GM10248 (cell line): ENCODE measurements at places on chromosomes 1 and 21.

GRCh38 chr1:40143891-40144575, 17.2 kb upstream of the RLF start:
- DNase-seq: peak; percentile 54

DNA sequence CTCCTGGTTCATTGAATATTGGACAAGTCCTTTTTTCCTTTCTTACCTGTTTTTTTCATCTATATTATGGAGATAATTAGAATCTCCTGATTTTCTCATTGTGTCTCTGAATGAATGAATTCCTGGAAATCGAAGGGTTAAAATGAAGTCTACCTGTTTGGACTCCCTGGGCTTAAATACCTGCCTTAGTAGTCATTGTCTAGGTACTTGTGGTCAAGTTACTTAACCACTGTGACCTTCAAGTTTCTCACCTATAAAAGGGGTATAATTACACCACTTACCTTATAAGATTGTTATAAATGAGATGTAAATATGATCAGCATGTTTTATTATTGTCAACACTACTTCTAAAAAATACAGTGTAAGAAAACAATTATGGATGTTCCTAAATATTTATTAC, 9.0 kb upstream of the TBX19 start:
- DNase-seq: no peak

DNA sequence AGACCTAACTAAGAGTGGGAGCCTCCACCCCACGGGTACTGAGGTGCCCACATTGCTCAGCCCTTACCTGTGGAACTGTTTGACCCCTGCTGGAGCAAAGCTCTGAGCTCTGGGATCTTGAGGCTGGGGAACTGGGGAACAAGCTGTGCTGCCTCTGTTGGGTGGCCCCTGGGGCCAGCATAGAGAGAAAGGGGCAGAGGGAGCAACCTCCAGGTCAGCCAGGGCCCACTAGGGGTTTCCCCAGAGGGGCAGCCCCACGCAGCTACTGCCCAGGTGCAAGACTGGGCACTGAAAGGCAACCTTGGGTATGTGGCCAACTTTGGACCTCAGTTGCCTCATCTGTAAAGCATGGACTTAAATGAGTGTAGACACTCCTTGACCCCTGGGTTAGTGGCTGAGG, 23.5 kb upstream of the EPB41 start:
- no peak for DNase-seq

- no peak for DNase-seq
Observed at GRCh38 chr1:81509594-81509993, 291.1 kb upstream of the ADGRL2 start.

DNA sequence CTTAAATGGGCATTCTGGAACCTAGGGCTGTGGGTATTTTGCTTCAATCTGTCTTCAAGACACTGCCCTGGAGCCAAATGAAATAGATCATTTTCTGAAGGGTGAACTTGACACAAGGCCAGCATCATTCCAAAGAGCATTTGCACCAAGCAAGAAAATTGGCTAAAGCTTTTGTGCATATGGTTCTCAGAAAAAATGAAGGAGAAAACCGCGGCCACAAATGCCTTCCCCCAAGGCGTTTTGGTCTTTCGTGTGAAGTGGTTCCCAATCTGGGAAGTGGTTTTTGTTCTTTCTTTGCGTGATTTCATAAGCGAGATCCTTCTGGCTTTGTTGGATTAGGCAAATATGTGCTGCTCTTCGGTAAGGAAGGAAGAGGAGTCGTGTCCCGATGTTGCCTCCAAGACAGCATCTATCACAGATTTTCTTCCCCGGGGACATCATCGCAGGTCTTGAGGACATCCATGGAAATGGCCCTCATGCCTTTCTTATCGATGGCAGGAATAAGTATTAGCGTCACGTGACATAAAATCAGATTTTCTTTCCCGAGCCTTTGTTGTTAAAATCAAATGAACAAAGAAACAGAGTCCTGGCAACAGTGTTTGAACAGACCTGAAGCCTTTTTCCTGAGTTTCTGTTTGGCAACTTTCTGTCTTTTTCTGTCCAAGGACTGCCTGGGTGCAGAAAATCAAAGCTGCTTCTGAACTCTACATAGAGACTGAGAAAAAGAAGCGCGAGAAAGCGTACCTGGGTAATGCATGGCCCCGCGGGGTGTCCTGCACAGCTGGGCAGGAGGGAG, 31.0 kb downstream of the ATP5PO start:
- DNase-seq: no peak

DNA sequence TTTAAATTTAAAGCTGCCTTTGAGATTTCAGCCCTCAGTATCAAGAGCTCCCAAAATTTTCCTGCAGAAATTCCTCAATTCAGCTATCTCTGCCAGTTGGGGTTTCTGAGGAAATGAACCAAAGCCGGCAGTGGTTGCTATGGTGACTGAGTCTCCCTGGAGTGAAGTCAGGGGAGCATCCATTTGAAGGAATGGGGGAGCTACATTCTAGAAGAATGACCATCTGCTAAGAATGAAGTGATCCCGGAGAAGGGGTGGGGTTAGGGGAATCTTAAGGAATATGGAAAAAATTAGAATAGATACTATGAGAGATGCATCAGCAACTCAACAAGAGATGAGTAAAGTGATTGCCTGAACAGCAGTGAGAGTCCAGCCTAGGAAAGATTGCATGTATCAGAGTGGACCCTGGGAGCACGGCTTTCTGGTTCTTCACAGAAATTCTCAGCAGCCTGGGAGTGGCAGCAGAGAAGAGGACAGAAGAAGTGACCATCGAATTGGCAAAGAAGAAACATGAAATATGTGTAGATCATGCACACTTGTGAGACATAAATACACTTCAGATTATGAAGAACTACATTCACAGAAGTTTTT, 94.7 kb downstream of the CHD1L start:
- DNase-seq: no peak

- DNase-seq: no peak
Observed at GRCh38 chr1:236301958-236302335, 20.2 kb upstream of the ERO1B start.

DNA sequence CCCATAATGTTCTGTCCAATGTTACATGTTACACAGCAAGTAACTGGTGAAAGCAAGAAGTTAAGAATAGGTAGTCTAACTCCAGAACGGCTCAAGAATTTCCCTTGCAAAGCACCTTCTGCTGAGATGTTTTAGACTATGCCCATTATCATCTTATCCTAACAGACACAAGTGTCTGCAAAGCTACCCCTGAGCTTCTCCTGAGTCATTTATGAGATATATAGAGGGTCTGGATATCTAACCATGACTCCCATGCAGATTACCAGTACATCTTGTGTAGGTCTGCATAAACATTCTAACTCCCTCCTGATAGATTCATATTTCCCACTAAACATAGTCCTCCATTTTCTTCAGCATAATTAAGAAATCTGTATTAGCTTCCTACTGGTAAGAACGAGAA, 171.7 kb downstream of the COQ8A start:
- DNase-seq: no peak

DNA sequence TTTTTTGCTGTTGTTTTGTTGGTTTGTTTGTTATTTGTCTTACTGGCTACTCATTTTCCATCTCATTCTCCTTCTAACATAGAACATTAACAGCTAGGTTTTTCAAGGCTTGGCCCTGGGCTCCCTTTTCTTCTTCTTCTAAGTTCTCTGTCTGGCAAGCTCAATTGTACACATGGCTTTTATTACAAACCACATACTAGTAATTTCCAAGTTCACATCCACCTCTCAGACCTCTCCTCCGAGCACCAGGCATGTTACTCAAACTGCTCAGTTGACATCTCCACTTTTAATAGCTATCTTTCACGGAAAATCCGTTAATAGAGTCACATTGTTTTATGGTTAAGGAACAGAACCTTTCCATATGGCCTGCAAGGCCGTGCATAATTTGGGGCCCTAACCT, 736.9 kb upstream of the ADAMTS5 start:
- DNase-seq: no peak

- peak; percentile 83 for DNase-seq
Observed at GRCh38 chr1:111203681-111204200, 3.3 kb upstream of the DENND2D start.

DNA sequence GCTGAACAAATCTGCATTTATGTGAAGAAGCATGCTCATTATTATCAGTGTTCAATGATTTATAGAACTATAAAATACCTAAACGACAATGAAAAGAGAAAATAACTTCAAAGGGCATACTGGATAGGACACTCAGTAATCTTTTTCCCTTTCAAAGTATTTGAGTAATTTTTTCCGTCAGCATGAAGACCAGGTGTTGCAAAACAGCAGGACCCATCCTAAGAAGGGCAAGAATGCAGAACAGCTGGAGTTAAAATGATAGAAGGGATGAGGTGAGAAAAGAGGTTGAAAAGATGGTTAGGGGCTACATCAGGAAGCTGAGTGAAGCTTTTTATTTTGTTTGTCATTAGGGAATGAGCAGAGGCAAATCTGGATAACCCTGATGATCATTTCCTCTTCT, 7.1 kb upstream of the RGS18 start:
- no peak for DNase-seq

DNA sequence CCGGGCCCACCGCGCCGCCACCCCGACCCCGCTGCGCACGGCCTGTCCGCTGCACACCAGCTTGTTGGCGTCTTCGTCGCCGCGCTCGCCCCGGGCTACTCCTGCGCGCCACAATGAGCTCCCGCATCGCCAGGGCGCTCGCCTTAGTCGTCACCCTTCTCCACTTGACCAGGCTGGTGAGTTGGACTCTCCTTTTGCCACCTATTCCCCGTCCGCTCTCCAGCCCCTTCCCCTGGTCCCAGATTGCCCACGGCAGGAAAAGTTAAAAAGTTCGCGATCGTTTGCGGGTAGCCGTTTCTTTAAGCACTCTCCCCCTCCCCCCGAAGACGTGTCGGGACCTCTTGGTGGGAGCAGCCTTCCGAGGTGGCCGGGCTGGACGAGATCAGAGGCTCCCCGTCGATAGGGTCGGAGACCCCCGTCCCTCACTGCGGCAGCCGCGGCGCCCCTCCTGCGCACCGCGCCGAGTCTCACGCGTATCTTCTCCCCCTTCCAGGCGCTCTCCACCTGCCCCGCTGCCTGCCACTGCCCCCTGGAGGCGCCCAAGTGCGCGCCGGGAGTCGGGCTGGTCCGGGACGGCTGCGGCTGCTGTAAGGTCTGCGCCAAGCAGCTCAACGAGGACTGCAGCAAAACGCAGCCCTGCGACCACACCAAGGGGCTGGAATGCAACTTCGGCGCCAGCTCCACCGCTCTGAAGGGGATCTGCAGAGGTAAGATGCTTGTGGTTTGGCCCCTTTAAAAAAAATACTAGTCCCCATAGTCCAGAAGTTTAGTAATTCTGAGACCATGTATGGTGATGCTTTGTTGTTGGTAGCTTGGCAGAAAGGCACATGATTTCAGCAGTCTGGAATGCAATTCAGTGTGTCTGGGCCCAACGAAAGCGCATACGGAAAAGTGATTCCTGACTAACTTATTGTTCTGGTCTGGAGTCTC, 576 bp downstream of the CCN1 start:
- peak; percentile 65 for DNase-seq

GRCh38 chr1:61254634-61255357, 172.4 kb downstream of the NFIA start:
- DNase-seq: no peak

GRCh38 chr1:10727751-10728232, 68.7 kb downstream of the CASZ1 start:
- no peak for DNase-seq

- DNase-seq: peak; percentile 50
Observed at GRCh38 chr1:98870959-98871903, 133.4 kb downstream of the PLPPR5 start.

DNA sequence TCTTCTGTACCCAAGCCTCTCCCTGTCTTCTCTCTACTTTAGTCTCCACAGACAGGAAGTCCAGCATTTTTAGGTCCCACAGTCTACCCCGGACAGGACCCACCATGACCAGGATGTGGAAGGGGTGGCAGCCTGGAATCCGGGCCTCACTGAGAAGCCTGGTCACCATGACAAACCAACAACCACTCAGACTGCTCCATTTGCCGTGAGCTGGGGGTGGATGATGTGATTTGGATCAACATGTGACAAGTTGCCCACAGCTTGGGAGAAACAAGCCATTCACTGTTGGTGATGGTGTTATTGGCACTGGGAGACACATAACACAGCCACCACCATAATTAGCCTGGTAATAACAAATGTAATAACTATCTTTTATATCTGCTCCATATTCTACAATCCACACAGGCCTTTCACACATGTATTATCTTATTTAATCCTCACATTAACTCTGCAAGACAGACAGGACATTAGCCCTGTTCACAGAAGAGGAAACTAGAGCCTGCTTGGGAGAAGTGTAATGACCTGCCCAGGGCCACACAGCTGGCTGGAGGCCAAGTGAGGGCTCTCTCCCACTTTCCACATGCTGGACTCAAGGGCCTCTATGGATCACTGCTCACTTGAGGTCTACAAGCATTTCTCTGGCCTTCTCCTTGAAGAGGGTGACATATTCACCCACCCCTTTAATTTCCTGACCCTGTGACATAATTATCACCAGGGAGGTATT, 22.9 kb downstream of the MEF2D start:
- DNase-seq: no peak

GRCh38 chr1:41711581-41711980, 207.1 kb downstream of the HIVEP3 start:
- no peak for DNase-seq

GRCh38 chr1:67535474-67535873, 105.3 kb upstream of the SERBP1 start:
- DNase-seq: peak; percentile 43

DNA sequence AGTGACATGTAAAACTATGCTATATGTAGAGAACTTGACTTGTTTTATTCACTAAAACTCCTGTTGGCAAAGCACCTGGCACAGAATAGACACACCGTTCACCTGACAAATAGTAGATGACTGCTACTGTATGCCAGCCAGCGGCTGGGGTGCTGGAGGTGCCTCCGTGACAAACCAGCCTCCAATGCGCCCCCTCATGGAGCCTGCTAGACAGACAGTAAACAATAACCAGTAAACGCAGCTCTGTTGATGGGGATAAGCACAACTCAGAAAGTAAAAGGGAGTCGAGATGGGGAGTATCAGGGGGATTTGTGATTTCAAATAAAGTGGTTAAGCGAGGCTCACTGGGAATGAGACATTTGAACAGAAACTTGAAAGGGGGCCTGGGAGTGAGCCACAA, 107.2 kb downstream of the PRDM2 start:
- peak; percentile 58 for DNase-seq

DNA sequence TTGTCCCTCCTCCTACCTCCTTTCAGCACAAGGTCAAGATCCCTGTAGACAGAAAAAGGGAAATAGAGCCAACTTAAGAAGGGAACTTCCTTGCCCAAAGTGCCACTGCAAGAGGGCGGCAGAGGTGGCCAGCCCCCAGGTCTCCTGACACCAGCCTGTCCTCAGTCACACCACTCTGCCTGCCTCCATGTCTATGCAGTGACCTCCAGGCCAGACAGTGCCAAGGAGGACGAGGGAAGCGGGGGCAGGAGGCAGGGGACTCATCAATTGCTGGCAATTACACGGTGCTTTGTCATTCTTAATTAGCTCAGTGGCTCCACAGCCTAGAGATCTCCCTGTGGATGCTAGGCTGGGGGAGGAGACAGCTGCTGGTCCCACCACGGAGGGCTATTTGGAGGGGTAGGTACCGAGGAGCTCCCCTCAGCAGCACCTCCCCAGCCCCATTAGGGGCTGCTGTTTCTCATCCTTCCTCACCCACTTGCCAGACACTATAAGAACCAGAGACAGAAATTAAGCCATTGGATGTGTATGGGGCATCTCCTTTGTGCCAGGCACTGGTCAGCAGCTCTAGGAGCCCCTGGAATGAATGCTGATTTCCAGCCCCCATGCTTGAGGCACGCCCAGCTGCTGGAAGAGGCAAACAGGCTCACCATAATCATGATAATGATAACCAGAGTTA, 6.1 kb upstream of the LDLRAP1 start:
- no peak for DNase-seq
